NCI-H1417 treated with DMSO at 0.1 percent for 48 hours (cell line): ENCODE measurements at places on chromosomes 6 and 20.

GRCh38 chr6:54698974-54699373 lies 147.6 kb upstream of the FAM83B start:
- DNase-seq = no peak

DNA sequence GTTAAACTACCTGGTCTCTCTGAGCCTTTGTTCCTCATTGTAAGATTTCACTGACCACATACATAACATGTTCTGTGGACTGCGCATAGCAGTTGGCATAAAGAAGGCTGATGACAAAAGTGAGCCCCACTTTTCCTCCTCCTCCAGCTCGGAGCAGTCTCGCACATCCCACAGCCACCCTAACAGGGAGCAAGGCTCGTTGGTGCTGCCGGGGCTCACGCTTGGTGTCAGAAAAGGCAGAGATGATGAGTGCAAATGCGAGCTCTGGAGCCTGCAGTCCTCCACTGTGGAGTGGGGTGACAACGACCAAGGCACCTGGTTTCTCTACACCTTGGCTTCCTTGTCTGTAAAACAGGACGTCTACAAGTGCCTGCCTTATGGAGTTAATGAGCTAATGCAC lies 9.7 kb downstream of the TGM3 start:
- DNase-seq = no peak

DNA sequence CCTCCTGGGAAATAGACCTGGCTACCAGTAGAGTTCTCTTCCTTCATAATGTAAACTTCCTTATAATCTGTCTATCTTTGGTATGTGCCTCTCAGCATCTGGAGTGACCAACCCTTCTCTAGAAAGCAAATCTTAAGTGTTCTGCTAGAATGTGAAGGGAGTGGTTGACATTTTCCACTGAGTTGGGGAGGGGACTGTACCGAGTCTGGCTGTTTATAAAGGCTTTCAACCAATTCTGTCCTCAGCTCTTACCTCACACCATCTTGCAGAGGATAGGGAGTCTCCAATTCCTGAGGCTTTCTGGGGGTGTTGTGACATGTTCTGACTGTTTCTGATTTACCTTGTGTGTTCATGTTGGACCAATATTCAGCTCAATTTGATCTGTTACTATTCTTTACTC lies 39.6 kb downstream of the FAM217A start:
- DNase-seq = no peak

- DNase-seq = no peak
Observed at GRCh38 chr6:5115168-5115567, 30.0 kb downstream of the PPP1R3G start.

DNA sequence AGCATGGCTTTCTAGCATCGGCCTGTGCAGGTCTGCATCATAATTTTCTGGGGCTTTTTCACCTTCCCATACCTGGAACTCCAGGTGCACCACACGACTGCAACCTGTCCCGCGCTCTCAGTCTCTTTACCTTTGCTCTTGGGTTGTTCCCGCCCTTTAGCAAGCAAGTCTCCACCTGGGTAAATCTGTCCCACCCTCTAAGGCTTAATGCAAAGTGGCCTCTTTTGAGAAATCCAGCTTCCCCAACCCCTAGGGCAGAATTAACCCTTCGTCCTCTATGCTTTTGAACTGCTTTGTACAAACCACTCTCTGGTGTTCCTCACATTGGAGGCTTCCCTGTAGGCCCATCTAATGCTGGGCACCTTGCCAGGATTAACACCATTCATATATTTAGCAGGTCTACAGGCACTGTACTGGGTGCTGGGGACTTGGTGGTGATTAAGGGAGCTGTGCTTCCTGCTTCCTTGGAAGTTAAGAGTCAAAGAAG lies 2.8 kb downstream of the ITPR3 start:
- DNase-seq = no peak

DNA sequence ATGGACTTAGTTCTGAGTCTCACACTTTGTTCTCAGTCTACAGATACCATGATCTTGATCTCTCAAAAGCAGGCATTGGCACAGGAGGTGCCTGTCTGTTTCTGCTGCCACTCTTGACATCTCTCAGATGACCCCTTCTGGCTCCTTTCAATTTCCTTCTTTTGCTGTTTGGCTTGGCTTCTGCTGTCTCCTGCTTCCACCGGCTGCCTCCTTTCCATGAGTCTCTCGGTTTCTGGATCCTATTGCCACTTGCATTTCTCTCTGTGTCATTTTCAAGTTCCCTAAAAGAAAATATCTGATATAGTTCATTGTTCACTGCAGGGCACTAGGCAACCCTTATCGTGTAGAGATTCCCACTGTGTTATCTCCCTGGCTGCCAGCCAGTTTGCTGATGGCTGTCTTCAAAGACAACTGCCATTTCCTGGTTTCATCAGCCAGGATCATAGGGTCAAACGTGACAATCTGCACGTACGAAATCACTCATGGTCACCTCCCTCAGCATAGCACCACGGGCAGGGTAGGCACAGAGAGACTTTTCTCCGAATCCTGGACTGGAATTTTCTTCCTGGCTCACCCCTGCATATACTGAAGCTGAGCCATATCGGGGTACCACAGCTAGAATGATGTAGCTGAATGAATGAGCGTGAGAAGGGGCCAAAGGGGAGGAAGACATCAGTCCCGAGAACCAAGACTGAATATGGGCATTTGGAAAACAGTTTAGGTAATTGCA lies 144.6 kb upstream of the TMEM170B start:
- no peak for DNase-seq

- no peak for DNase-seq
Observed at GRCh38 chr6:73503027-73503772, 17.6 kb downstream of the EEF1A1 start.

GRCh38 chr20:51125105-51125504 lies 102.2 kb upstream of the KCNG1 start:
- no peak for DNase-seq

GRCh38 chr20:15742087-15742486 lies 831.2 kb downstream of the KIF16B start:
- DNase-seq = no peak

DNA sequence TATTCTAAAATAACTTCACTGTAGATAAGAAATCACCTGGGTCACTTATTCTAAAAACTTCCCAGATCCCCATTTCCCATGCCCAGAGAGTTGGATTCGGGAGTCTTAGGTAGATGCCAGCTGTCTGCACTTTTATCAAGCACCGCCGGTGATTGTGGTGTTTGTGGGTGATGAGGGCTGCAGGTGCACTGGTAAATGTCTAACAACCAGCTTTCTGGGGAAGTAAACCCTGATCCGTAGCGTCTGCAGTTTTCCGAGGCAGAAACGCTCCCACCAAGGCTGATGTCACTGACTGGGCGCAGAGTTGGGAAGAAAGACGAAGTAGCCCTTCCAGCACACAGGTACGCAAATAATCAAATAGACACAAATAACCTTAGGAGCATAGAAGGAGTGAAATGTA lies 152.2 kb upstream of the KCNG1 start:
- DNase-seq = no peak

- DNase-seq = no peak
Observed at GRCh38 chr20:53814060-53814459, 220.4 kb upstream of the ZNF217 start.

GRCh38 chr6:6721606-6722005 lies 133.1 kb downstream of the LY86 start:
- DNase-seq = no peak

DNA sequence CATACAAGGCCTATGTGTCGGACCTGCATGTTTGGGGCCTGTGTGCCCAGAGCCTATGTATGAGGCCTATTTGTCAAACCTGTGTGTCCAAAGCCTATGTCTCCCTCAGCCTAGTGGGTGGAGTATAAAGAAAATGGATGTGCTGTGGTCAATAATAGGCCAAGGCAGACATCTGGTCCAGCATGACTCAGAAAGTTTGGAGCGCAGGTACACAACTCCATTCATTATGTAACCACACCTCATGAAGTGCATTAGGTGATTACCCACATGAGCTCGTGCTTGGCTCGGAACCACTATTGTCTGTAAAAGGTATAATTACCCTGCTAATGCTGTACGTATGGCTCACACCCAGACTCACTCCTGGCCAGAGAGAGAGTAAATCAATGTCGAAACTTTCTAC lies 302.4 kb upstream of the POU3F2 start:
- no peak for DNase-seq

DNA sequence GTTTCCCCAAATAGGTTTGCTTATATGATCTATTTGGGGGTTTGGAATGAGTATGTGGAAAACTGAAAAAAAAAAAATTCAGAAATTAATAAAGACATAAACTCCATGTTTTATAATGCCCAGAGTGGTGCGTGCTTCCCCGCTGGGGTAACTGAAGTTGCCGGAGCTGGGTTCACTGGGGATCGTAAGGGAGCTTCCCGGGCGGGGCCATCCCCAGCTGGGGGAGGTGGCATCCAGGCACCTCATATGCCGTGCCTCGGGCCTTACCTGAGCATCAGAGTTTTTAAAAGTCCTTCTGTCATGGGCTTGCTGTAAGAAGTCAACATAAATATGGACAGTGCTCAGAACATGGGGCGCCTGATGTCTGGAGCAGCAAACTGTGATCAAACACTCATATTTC lies 17.9 kb upstream of the RAMACL start:
- no peak for DNase-seq

GRCh38 chr20:58708246-58708931 lies 15.8 kb downstream of the NPEPL1 start:
- no peak for DNase-seq

- no peak for DNase-seq
Observed at GRCh38 chr20:6519556-6519955, 247.9 kb upstream of the BMP2 start.

- DNase-seq = no peak
Observed at GRCh38 chr20:36549942-36550789, 8.8 kb downstream of the MYL9 start.

GRCh38 chr6:44858998-44859397 lies 469.1 kb upstream of the RUNX2 start:
- DNase-seq = no peak

DNA sequence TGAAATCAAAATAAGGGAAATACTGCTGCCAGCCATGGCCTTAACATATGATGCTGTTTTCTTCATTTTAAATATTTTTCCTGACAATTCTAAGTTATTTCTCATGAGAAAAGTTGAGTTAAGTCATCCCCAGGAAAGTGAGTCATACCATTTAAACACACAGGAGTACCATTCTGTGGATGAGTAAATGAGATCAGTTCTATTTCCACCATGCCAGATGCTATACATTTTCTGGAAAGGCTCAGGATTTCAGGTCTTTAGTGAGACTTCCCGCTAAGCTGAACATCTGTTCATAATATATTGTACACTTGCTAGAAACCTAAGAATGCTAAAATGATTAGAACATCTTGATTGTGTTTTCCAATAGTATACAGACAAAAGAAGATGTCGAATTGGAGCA lies 256.2 kb upstream of the MANEA start:
- DNase-seq = no peak
